ENCODE measurements at places on chromosomes 13 and 19. TPM values are rescaled to one million over a fixed set of nuclear protein-coding genes. Genes with fewer than 3 reads are reported as not detected.

ZNF491 gene
- total RNA-seq, result 2.5 TPM

DNA sequence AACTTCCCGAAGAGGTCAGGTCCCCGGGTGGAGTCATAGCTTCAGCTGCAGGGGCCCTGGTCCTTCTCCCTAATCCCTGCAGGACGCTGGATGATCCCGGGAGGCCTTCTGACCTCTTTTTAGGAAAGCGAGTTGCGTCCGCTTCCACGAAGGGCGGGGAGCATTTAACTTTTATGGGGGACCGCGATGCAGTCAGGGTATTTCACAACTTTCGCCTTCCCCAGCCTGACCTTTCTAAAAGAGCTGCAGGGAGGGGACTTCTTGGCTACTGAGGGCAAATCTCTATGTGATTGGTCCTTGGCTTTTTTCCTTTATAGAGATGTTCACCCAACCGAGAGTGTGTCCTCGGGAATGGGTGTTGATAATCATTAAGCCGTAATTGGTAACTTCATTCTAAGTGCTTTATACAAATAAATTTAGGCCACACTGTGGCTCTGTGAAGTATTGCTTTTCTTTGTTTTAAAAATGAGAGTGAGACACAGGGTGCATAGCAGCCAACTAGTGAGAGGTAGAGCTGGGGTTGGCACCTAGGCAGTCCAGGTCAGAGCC, 778 bp downstream of the ZNF230 start:
- DNase-seq, result peak; percentile 29

DNA sequence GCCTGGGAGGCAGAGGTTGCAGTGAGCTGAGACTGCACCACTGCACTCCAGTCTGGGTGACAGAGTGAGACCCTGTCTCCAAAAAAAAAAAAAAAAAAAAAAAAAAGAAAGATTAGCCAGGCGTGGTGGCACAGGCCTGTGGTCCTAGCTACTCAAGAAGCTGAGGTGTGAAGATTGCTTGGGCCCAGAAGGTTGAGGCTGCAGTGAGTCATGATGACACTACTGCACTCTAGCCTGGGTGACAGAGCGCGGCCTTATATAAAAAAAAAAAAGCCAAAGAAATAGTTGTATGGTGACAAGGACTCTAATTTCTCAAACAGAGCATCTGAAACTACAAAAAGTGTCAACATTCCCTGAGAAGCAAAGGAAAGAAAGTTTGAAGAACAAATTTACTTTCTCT, 3.4 kb downstream of the PBX4 start:
- no peak for DNase-seq

DNA sequence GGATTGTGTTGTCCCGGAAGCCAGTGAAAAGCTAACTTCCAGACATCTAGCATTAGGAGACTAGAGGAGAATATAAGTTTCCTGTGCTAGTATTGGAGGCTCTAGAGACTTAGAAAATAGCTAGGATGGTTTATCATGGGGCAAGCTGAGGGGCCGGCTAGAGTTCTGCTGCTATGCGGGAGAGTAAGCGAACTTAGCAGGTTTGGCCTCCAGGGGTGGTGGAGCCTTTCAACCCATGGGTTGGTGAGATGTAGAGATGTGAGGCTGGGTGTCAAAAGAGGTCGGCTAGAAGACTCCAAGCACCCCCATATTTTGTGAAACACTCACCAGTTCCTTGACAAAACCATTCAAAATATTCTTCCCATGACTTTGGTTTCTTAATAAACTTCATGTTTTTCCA, 4.4 kb downstream of the SULT2A1 start:
- DNase-seq, result no peak
